Stimulated activated CD8-positive, alpha-beta memory T cell treated with anti-CD3 and anti-CD28 coated beads, Interleukin-4, amount 100 ng/mL, for 4 hours (primary cell): ENCODE measurements at places on chromosomes 4 and X.

DNA sequence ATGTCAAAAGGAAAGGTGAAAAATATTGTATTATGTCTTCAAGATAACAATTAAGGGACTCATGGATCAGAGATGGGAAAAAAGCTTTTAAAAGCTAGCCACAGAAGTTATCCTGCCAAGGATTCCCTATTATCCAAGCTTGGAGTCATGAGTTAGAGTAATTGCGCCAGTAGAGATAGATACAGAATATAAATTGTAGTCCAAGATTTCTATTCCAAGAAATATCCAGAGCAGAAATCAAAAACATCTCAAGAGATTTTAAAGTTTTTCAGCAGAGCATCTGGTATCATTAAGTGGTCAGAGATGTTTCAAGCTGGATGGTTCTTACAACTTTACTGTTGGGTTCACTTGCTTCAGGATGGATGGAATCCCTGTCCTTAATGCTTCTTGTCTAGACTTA is 186.7 kb downstream of the PCDH18 start:
- DNase-seq = no peak

- DNase-seq = no peak
Observed at GRCh38 chr4:39706741-39707511, 9.0 kb downstream of the UBE2K start.

DNA sequence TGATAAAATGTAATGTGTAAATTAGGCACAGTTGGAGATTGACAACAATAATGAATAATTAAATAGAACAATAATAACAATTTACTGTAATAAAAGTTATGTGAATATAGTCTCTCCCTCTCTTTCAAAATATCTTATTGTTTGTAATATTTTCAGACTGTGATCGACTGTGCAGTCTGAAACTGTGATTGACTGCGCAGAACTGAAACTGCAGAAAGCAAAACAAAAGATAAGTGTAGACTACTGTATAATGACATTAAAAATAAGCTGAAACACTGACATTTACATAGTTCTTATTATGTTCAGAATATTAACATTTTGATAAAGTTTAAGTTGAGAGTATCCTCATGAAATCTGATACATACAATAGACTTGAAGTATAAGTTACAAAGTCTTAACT is 371.0 kb downstream of the CCSER1 start:
- no peak for DNase-seq

GRCh38 chrX:149688552-149688951 is 23.3 kb upstream of the MAGEA11 start:
- DNase-seq = no peak

GRCh38 chr4:54930226-54930625 is 195.2 kb downstream of the KDR start:
- DNase-seq = no peak

DNA sequence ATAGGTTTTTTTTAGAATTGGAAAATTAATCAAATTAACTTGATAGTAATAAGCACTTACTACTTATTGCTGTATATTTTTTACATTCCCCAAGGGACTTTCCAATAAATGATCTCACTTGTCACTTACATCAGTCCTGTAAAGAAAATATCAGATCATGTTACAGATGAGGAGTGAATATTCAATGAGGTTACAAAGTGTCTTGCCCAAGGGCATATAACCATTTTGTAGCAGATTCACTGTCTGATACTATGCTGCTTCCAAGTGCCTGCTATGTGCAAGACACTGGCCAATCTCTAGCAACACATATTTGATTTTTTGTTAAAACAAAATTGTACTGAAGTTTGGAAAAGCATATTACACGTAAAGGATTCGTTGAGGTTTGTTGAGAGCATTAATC is 1287.7 kb downstream of the FAM133A start:
- no peak for DNase-seq

DNA sequence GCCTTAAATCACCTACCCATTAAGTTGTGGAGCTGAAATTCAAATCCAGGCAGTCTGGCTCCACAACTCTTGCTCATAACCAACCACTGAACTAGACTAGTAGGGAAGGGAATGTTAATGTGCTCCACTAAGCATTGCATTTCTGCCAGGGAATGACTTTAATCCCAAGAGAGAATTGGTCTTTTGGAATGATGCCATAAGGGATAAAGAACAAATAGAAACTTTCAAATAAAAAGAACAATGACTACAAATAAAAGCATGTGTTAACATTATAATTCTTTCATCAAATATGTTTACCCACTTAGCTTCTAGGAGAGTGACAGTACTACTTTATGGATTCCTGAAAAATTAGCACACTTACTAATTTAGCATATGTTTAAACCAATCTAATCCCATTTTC is 905.9 kb downstream of the CENPC start:
- DNase-seq = no peak

GRCh38 chr4:55029821-55030503 is 95.4 kb downstream of the KDR start:
- no peak for DNase-seq

DNA sequence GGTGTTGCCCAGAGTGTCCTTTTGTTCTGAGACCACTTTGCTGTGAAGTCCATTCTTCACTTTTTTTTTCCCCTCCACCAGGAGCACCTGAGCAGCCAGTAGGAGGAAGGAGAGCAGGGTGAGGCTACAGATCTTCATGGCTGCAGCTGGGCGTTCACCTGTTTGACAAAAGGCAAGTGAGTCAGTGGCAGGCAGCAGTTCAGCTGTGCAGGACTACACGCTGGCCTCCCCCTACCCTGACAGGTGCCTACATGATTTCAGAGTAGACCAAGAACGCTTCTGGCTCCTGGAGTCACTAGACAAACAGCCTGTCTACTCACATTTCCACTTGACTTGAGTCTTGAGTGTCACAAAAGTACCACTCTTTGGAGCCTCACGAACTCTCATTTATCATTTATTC is 2.0 kb downstream of the FGFBP1 start:
- no peak for DNase-seq

DNA sequence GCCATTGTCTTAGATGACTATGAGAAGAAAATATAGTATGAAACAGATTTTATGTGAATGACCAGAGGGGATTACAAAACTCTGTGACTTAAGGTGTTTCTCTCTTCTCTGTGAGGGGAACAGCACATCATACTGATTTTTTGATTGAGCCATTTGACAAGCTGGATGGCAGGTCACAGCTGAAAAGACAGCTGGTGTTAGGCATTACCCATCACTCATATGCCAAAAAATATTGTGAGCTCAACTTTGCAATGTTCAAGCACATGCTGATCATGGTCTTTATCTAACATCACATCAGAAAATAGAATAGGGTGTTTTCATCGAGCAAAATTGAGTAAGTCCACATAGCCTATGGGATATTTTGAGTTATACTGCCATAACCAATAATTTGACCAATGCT is 86.7 kb upstream of the TECRL start:
- no peak for DNase-seq

GRCh38 chr4:88033309-88033708 is 25.9 kb downstream of the PKD2 start:
- no peak for DNase-seq

DNA sequence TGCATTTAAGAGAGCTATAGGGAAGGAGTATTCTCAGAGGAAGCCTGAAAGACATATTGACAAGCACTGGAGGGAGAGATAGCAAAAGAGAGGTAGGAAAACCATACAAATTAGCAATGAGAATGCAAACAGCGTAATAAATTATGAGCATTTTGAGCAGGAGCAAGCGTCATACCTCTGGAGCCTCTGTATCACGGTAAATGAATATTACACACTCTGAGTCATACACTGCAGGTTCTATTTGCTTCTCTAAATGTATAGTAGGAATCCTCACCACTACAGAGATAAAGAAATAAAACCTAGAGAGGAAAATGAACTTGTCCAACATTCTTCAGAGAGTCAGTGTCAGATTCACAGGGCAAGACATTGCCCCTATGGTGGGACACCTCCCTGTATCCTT is 46.4 kb upstream of the GABRE start:
- DNase-seq = no peak

DNA sequence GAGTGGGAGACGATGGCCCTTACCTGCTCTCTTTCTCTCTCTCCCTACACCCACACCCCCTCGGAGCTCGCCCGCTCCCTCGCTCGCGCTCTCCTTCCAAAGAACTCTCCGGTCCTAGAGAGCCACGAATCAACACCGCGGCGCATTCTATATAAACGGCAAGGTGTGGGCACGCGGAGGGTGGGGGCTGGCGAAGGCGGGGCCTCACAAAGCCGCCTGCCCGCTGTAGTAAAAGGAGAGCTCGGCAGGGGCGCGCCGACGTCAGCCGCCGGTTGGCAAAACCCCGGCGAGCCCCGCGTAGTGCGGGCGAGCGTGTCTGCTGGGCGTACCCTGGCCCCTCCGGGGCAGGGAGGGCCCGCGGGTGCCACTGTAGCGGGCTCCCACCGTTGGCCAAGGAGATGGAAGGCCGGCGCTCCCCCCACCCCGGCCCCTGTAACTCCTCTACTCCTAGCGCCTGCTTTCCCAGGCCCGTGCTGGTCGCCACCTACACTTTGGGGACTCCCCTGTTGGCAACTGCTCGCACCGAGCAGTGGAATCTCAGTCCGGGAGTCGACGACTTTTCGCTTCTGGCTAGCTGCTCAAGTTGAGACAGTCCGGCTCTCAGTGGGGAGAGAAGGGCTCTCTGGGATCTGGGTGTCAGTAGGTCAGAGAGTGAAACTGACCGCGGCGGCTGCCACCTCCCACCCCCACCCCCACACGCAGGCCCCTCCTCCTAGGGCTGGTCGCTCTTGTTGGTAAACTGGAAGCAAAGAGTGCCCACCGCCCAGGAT is 325.5 kb upstream of the F9 start:
- no peak for DNase-seq

DNA sequence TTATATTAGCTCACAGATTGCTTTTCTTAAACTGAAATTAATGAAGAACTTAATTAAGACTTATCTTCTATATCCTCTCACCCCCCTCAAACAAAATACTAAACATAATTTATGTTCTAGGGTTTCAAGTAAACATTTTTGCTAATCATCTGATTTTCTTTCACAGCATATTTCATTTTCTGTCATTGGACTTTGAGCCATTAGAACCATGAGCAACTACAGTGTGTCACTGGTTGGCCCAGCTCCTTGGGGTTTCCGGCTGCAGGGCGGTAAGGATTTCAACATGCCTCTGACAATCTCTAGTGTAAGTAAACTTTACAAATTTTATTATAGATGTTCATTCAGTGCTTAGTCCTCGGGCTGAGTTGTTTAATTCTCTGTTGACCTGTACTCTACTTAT is 3.3 kb downstream of the PDLIM5 start:
- DNase-seq = no peak

- DNase-seq = no peak
Observed at GRCh38 chr4:151694961-151695720, 65.7 kb downstream of the GATB start.

DNA sequence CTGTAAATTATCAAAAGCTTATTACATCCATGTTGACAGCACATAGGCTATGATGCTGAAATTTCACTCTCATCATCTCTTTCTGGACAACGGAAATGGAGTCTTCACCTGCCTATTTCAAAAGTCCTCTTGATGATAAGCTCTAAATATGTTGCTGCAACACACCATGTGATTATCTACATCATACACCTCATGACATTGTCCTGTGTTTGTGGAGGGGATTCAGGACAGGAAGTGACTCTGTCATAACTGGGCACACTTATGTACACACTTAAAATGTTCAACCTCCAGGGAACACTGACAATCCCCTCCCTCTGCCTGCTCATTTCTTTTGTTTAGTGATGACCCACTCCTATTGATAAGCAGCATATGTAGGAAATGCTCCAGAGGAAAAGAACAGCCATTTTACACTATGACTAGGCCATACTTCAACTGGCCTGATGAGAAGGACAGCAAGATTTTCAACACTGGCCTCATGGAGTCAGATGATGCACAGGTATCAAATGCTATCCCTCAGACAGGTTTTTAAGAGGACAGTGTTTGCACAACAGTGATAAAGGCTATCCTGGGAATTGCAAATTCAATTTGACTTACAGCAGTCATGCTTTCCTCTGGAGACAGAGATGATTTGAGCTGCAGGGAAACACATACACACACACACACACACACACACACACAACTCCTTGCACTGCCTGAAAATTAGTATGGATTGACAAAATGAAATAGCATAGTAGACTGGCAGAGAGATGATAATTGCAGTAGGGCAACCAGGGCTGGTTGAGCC is 163.3 kb upstream of the RASGEF1B start:
- no peak for DNase-seq

- no peak for DNase-seq
Observed at GRCh38 chr4:173181848-173182247, 13.2 kb downstream of the GALNT7 start.

- DNase-seq = no peak
Observed at GRCh38 chr4:7140692-7141069, 51.7 kb upstream of the SORCS2 start.

DNA sequence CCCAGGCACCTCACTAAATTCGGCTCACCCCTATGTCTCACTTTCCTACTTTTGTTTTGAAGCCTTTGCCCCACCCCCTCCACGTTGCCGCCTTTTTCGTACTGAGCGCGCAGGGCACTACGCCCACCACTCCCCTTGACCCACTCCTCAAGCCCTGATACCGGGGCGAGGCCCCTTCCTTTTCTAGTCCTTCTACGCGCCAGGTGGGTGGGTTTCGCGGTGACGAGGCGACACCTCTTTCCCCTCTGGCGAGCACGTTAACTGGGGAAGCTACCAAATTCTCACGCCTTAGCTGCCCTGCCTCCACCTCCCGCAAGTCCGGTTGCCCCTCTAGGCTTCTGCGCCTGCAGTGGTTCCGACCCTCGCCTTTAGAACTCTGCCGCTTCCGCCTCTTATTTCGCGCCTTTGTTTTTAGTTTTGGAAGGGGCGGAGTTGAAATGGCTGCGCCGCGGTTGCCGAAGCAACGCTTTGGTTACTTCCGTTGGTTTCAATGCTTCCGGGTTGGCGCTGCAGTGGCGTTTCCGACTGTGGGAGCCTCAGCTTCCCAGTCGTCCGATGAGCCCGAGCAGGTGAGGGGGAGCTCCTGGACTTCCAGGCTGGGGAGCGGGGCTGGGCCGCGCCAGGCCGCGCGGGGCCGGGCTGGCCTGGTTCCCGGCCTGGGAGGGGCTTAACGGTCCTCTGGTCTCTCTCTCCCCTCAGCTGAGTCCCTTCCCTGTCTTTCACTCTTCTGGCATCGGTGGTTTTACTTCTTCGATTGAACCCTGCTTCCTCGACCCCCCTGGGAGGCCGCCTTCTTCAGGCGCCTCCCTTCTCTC is at the start of gene SLC25A14:
Gene SLC25A14 (plus strand): TSS at position 512 of the 815 bp plus-strand sequence. CDS start 360 bp downstream, outside the sequence.
- DNase-seq = peak; percentile 41

GRCh38 chr4:108001540-108002135 is 11.9 kb downstream of the HADH start:
- DNase-seq = no peak

GRCh38 chrX:30538271-30538670 is 39.3 kb downstream of the TASL start:
- no peak for DNase-seq

DNA sequence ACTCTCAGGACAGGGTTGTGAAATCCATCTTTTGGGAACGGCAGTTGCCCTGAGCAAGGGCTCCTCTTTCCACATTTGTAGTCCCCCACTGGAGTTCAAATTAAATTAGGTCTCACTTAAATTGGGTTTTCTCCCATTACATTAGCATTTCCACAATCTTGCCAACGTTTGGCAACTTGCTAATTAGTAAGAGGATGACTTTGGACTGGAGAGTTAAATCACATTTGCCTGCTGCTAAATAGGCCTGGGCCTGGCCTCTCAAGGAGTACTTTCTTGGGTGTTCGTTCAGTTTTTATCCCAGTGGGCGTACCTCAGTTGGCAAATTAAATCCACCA is 33.8 kb downstream of the TNIP3 start:
- no peak for DNase-seq
